ENCODE measurements at places on chromosomes 16 and 17.

GRCh38 chr16:56591377-56592060, 2.2 kb downstream of the MT3 start:
- no peak for DNase-seq

- DNase-seq: peak; percentile 22
Measured at GRCh38 chr17:47324224-47325020, 667 bp downstream of the EFCAB13 start.

DNA sequence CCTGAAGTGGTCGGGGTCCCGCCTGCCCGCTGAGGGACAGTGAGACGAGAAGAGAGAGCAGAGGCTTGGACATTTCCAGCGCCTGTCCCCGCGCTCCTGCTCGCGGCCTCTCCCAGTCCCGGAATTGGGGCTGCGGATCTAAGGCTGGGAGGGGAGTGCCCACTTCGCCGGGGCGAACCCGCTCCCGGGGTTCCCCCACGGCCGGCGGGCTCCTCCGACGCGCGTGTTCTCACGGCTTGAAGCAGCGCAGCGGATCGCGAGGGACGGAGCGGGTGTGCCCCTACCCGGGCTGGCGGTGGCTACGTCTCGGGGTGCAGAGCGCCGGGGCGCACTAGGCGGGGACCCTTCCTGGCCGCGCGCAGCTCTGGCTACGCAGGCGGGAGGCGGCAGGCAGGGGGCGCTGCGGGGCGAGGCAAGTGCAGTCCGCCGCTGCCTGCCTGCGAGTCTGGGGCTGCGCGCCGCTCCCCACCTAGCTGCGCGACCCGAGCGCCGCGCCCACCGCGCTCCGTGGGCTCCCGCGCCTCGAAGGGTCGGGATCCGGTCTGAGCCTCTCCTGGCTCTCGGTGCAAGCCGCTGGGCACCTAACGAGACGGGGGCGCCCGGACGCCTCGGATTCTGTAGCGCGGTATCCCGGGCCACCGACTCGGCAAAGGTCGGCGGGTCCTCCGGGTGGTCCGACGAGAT, 1.2 kb downstream of the NGFR start:
- DNase-seq: peak; percentile 84

- no peak for DNase-seq
Measured at GRCh38 chr17:64357191-64357981, 33.3 kb downstream of the PECAM1 start.

DNA sequence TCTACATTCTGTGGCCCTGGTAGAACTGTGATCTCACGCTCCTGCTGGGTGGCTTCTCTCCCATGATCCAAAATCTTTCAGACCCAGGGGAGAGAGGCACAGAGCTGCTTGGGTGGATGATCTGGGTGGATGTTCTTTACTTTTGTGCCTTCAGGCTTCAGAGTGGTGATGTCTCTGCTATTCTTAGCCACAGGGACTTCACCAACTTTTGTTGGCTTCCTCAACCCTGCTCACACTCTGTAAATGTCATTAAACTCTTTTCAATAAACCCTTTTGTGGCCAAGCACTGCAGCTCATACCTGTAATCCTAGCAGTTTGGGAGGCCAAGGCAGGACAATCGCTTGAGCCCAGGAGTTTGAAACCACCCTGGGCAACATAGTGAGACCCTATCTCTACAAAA, 7.6 kb downstream of the CLEC10A start:
- DNase-seq: no peak

DNA sequence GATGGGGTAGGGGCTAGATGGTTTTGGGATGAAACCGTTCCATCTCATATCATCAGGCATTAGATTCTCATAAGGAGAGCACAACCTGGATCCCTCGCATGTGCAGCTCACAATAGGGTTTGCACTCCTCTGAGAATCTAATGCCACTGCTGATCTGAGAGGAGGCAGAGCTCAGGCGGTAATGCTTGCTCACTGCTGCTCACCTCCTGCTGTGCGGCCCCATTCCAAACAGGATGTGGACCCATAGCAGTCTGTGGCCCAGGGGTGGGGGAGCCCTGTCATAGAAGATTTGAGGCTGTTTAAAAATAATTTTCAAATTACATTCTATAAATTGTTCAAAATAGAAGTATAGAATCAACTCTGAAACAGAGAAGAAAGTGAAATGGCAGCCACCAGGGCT, 50.8 kb downstream of the PHKB start:
- no peak for DNase-seq

DNA sequence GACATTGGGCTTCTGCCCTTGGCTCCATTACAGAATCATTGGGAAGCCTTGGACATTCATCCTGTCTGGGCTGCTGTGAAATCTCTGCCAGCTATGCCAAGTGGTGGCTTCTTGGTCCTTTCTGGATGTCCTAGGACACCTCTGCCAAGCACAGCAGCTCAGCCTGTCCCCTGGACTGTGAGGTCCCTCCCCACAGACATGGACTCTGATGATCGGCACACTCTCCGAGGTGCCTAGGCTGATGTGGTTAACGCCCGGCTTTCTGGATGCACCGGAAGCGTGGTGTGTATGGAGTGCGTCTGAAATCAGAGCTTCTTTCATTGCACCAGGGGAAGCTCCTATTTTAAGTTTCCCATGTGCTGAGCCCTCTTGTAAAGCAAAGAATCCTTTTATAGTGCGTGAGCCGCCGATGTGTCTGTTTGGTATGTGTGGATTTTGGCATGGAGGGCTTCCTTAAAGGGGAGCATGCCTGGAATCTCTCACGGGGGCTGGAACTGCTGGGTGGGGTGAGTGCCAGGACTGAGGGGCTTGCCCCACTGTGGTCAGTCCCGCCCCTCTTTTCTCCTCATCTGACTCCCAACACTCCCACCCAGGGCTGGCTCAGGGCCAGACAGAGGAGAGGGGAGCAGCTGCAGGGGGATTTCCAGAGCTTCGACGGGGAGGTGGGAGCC, 7.0 kb upstream of the ARHGAP23 start:
- no peak for DNase-seq

DNA sequence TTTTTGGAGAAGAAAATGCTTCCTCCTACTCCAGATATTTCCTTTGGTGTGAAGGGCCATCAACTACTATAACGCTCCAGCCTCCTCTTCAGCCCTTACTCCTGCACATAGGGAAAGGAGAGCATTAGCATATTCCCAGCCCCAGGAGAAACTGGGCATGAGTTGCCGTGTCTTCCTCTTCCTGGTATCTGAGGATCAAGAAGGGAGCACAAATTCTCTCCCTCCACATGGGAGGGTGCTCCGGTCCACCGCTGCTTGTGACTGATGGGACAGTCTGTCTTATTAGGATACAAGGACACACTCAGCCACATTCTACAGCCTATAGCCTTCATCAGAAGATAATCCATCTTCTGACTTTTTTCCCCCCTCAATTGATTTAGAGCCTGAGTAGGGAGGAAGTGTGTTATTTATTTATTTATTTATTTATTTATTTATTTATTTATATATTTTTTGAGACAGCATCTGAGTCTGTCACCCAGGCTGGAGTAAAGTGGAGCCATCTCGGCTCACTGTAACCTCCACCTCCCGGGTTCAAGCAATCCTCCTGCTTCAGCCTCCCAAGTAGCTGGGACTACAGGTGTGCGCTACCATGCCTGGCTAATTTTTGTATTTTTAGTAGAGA, 16.6 kb upstream of the CYB5B start:
- DNase-seq: no peak

GRCh38 chr17:5841862-5842261, 228.3 kb upstream of the WSCD1 start:
- DNase-seq: no peak

DNA sequence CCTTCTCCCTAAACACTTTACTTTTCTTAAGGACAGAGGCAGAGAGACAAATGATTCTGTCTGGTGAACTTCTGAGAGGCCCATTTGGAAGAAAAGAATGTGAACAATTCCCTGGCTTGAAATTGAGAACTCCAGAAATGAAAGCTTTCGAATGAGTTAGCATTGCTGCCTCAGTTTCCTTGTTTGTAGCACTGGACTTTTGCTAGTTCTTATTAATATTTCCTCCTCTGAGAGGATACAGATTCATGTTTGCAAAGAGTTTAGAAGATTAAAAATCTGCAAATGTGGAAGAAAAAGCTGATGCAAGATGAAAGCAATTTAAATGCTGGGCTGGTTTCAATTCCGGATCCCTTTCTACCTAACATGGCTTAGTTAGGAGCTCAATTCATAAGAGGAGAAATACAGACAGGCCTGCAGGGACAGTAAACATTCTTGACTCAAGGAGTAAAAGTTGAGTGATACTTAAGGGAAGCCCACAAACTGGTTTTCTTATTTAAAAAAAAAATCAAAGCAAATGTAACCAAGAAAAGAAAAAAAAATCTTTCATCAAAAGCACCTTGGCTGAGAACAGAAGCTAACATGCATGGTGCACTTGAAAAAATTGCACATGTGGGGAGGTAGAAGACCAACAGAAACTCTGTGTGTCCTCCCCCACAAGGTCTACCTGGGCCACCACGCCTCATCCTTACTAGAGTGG, 27.1 kb downstream of the HNF1B start:
- DNase-seq: no peak

DNA sequence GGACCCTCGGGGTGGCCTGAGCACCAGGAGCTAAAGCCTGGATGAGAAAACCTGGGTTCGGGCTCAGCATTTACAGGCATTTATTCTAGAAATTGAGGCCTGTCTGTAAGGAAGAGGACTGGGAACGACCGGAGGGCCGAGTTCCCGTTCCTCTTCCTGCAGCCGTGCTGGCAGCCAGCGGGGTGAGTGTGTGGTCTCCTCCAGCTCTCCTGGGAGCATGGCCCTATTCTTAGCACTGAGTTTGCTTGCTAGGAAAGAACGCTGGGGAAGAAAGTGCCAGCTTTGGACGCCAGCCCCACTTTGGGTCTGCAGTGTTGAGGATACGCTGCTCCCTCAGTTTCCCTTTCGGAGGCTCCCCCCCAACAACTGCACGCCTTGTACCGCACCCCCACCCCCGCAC, 49.6 kb downstream of the MGAT5B start:
- DNase-seq: no peak

DNA sequence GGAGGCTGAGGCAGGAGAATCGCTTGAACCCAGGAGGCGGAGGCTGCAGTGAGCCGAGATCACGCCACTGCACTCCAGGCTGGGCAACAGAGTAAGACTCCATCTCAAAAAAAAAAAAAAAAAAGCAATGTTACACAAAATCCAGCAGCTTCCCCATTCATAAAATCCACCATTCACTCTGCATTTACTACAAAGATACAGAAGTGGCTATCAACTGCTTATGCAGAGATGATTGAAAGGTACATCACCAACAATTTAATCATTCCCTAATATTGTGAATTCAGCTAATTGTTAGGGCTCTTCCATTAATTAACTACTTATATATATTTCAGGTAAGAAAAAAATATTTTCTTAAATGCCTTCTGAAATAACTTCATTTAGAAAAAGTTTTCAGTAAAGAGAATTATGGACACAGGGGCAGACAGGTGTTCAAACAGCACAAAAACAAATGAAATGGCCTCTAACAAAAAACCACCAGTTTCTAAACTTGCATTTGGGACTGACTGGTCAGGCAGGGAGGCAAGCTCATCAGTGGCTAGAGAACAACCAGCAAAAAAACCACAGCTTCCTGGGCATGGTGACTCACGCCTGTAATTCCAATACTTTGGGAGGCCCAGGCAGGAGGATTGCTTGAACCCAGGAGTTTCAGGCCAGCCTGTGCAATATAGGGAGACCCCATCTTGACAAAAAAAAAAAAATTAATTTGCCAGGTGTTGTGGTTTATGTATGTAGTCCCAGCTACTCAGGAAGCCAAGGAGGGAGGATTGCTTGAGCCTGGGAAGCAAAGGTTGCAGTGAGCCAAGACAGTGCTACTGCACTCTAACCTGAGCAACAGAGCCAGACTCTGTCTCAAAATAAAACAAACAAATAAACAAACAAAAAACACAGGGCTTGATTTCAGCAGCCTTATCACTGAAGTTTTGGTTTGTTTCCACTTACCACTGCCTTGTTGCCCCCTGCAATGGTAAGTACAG, 26.3 kb downstream of the ERN1 start:
- no peak for DNase-seq

GRCh38 chr17:46722662-46723285, 95.7 kb downstream of the WNT3 start:
- no peak for DNase-seq

DNA sequence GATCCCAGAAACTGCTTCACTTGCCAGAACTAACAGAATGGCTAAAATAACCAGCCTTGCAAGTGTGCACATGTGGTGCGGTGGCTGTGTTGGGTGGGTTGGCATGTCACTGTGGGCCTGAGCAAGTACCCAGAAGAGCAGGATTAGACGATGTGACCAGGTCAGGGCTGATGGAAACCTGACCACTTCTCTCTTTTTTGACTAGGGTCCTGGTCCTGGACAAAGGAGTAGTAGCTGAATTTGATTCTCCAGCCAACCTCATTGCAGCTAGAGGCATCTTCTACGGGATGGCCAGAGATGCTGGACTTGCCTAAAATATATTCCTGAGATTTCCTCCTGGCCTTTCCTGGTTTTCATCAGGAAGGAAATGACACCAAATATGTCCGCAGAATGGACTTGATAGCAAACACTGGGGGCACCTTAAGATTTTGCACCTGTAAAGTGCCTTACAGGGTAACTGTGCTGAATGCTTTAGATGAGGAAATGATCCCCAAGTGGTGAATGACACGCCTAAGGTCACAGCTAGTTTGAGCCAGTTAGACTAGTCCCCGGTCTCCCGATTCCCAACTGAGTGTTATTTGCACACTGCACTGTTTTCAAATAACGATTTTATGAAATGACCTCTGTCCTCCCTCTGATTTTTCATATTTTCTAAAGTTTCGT, 16.7 kb downstream of the ANKRD40 start:
- no peak for DNase-seq

DNA sequence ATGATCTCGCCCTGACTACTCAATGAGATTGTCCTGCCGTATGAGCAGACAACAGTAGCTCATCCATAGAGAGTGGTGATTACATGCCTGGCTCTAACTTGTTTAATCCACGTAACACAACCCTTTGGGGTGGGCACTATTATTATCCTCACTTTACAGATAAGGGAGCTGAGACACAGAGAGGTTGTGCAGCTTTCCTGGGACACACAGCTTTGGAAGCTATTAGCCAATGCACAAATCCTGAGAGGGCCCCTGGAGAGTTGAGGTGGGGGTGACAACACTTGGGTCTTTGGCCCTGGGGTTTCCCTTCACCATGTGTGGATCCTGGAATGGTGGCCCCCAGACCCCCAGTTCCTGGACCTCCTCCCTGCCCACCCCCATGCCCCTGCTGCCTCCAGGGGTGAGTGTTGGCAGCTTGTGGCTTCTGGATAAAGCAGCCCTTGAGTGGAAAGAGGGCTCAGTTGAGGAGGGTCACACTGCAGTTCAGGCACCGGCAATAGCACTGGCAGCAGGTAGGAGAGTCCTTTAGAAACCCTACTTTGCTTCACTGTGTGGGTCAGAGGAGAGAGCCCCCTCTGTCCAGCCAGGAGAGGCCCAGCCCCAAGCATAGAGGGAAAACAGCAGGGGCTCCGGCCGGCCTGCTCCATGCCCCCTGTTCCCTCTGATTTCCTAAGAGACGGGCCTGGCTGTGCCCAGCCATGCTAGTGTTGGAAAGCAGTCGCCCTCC, 230.7 kb downstream of the KATNIP start:
- no peak for DNase-seq
